ENCODE measurements at places on chromosomes 13 and 19. TPM values are rescaled to one million over a fixed set of nuclear protein-coding genes. Genes with fewer than 3 reads are reported as not detected.
A peak's percentile ranks its signal among the peaks of the same experiment; 100 is the strongest.

- DNase-seq, result no peak
These were observed 3.1 kb downstream of the NDUFA3 start for GRCh38 chr19:54105796-54106195.

DNA sequence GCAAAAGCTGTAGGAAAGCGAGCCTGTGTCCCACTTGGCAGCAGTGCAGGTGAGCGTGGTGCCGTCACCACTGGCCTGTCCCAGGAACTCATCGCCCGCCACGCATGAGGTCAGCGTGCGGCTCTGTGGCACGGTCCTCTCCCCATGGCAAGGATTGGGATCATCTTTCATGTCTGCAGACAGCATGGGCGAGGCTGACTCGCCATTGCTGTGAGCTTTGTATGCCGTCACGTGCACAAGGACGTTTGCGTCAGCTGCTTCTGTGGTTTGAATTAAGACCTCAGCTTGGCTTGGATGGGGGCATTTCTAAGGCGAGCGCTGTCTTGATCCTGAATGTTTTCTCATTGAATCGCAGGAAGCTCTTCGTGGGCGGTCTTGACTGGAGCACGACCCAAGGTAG is 9.8 kb downstream of the DAZAP1 start:
- no peak for DNase-seq

ADGRE3 gene
- polyA plus RNA-seq, result not detected

ACER1 gene
- not detected for polyA plus RNA-seq

GRCh38 chr19:34067861-34068271 is 104.4 kb upstream of the LSM14A start:
- DNase-seq, result no peak

DNA sequence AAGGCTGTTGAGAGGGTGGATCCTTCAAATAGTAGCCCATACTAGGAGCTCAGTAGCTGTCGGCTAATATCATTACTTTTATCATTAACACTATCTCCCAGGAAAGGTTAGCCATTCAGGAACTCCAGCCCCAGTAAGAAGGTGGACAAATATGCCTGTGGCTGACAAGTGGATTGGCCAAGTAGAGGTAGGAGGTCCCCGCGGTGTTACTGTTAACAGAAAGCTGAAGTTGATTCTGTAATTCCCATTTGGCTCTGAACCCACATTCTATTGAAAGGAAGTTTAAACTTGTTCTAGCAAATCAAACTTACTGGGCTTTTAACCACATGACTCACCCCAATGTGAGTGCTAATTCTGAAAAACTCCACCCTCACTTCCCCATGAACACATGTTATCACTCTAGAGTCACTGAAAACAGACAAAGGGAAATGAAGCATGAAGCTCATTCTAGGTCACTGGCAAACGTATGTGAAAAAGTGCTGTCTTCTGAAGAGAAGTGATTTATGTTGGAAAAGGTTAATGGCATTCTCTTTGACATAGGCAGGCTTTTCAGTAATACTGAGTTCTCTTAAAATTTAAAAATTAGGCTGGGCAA is 273.5 kb downstream of the FGF14 start:
- DNase-seq, result no peak

- no peak for DNase-seq
These were observed 28.1 kb downstream of the LATS2 start for GRCh38 chr13:21033212-21033840.

CCDC169 gene
- polyA plus RNA-seq, result 4.4 TPM

- peak; percentile 95 for DNase-seq
These were observed 9.1 kb upstream of the OLFM2 start for GRCh38 chr19:9945319-9945966.

- no peak for DNase-seq
These were observed 4.7 kb downstream of the PPP1R13L start for GRCh38 chr19:45400192-45400591.

GRCh38 chr19:48627201-48627864 is 8.0 kb downstream of the SPHK2 start:
- no peak for DNase-seq

ZNF814 gene
- polyA plus RNA-seq, result 25.0 TPM

SHISA2 gene
- 82.8 TPM for polyA plus RNA-seq

APOC1 gene
- 25.3 TPM for polyA plus RNA-seq

TMIGD2 gene
- polyA plus RNA-seq, result 0.89 TPM

ZNF836 gene
- polyA plus RNA-seq, result 9.0 TPM

POU2F2 gene
- 2.0 TPM for polyA plus RNA-seq

METTL21C gene
- 17.5 TPM for polyA plus RNA-seq

DNA sequence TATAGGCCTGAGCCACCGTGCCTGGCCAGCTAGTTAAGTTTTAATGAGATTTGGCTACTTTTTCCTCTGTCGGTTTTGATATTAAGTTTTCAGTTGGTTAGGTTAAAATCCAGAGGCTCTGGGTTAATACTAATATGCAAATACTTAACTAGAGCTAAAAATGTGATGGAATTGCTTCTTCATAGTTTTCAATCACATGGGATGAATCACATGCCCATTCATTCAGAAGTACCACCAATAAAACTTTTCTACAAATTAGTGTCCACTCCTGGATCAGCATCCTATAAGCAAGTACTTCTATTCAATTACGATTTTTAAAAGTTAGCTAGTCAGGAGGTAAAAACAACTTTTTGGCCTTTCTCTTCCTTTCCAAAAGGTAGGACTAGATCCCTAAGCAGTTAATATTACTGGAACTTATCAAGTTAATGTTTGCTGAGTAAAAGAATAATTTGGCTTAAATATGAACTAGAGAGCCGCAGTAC is 4.3 kb downstream of the SLC25A30 start:
- DNase-seq, result no peak

DNA sequence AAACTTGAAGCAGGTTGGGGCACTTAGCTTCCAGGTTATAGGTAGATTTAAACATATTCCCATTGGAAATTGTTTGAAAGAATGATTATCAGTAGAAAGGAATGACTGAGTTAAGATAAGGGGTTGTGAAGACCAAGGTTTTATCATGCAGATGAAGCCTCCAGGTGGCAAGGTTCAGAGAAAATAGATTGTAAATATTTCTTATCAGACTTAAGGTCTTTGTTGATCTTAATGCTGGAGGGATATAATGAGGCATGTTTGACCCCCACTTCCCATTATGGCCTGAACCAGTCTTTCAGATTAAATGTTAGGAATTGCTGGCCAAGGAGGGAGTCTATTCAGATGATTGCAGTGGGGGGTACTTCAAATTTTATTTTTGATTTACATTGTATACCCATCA is 1486.5 kb upstream of the PRR20A start:
- DNase-seq, result no peak

GRCh38 chr13:74443631-74444030 is 309.4 kb upstream of the KLF12 start:
- peak; percentile 69 for DNase-seq

ZNF573 gene
- 11.9 TPM for polyA plus RNA-seq

GPR18 gene
- 0.19 TPM for polyA plus RNA-seq

- DNase-seq, result no peak
These were observed 945 bp upstream of the CPAMD8 start for GRCh38 chr19:17027535-17027975.

DNA sequence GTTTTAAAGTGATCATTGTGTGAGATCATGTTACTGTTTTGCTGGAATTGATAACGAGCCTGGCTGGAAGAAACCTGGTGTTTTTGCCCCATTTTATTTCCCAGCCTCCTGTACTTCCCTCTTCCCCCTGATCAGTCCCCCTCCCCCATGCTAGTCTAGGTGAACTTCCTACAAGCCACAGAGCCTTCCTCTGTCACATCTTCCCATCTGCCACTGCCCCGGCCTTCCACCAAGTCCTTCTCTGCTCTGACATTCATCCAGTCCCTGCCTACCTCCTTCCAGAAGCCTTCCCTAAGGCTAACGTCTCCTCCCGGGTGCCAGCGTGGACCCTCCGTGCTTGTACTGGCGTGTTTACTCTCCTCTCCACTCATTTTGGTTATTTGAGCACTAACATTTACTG is 14.3 kb downstream of the FARP1 start:
- DNase-seq, result no peak

CEBPA gene
- 10.9 TPM for polyA plus RNA-seq

KLK3 gene
- not detected for polyA plus RNA-seq

DNA sequence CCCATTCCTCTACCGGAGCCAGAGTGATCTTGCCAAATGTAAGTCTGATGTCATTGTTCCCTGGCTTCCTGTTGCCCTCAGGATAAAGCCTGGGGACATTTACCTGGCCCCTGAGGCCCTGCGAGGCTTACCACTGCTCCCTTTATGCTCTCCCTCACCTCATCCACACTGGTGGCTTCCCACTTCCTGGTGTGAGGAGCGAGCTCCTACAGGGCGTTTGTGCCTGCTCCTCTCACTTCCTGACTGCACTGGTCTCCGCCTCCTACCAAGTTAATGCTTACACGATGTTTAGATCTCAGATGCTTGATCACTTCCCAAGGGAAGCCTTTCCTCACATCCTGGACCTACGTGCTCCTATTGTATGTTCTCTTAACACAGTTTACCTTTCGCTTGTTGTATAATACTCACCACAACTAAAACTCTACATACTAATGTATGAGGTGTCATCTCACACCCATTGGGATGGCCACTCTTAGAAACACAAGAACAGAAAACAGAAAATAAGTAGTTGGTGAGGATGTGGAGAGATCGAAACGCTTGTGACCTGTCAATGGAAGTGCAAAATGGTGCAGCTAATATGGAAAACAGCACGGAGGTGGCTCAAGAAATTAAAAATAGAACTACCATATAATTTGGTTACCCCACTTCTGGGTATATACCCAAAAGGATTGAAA is 177.6 kb downstream of the SHISA2 start:
- DNase-seq, result no peak

SYNE4 gene
- polyA plus RNA-seq, result 0.27 TPM

GRCh38 chr19:38862321-38863059 is 12.7 kb upstream of the HNRNPL start:
- DNase-seq, result peak; percentile 85

DNA sequence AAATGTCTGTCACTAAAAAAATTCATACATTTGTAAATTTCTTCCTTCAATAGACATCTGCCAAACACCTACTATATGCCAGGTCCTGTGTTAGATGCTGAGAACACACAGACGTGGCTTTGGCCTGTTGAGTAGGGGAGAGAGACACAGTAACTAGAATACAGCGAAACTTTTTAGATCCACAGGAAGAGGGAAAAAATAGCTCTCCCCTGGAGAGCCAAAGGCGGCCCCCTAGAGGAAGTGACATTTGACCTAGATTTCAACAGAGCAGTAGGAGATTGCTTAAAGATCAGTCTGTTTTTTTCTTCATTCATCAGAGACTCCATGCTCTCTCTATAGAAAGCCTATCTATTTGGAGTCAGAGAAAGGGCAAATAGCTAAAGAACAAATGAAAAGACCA is 11.3 kb downstream of the LCP1 start:
- no peak for DNase-seq

DNA sequence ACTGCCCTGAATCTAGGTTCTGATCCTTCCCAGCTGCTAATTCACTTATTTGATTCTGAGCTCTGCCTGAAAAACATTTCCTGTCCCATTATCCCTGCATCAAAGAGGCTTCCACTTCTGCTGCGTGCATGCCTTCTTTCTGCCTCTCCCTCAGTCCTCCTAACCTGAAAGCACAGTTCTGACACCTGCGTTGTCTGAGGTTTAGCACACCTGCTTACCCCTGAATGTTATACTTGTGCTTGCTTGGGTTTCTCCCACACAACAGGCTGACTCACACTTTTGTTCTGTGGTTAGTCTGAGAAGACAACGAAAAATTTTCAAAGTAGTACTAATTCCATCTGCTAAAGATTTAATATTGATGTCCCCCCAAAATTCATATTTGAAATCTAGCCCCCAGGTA is 3.1 kb upstream of the SOHLH2 start:
- DNase-seq, result no peak

- DNase-seq, result no peak
These were observed 285.9 kb downstream of the RFC3 start for GRCh38 chr13:34103854-34104253.

DNA sequence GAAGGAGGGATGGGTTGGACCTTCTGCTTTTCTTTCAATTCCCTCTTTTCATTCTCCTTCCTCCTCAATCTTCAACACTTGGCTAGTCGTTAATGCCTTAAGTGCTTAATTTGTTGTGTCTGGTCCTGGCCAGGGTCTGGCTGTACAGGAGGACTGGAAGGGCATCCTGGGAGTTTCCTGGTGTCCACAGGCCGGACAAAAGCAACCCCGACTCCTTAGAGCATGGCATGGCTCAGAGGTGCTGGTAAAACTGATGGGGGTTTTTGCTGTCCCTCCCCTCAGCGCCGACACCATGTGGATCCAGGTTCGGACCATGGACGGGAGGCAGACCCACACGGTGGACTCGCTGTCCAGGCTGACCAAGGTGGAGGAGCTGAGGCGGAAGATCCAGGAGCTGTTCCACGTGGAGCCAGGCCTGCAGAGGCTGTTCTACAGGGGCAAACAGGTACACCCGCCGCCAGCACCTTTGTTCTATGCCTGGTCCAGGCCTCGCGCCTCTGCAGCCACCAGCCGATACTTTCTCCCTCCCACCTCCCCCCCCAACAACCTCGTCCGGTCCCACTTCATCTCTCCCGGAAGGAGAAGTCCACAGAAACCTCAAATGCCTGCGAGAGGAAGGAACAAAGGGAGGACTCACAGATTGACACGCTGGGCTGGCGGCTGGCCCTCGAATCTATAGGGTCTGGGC is 1.4 kb downstream of the UHRF1 start:
- no peak for DNase-seq

ZNF541 gene
- polyA plus RNA-seq, result 0.12 TPM

C19orf67 gene
- not detected for polyA plus RNA-seq

GRCh38 chr19:53007606-53008005 is 6.1 kb upstream of the ERVV-1 start:
- no peak for DNase-seq

GRCh38 chr13:111286162-111286561 is 34.3 kb upstream of the TEX29 start:
- no peak for DNase-seq

SH2D3A gene
- polyA plus RNA-seq, result 1.4 TPM

- no peak for DNase-seq
These were observed 2.5 kb upstream of the S1PR4 start for GRCh38 chr19:3175781-3176714.

DNA sequence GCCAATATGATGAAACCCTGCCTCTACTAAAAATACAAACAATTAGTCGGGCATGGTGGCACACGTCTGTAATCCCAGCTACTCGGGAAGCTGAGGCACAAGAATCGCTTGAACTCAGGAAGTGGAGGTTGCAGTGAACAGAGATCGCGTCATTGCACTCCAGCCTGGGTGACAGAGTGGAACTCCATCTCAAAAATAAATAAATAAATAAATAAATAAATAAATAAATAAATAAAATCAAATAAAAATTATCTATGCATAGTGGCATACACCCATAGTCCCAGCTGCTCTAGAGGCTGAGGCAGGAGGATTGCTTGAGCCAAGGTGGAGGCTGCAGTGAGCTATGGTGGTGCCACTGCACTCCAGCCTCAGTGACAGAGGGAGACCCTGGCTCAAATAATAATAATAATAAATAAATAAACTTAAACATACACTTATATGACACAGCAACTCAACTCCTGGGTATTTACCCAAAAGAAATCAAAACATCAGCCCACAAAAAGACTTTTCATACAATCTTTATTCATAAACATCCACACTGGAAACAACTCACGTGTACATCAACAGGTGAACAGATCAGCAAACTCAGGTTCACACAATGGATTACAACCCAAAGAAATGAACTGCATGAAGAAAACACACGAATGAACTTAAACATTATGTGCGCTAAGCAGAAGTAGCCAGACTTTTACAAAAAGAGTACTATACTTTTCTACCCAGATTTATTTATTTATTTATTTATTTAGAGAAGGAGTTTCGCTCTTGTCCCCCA is 6.9 kb downstream of the LGALS7 start:
- DNase-seq, result no peak
